ENCODE measurements at places on chromosomes 13 and 19.

GRCh38 chr19:35693835-35694599, 10.3 kb upstream of the ZBTB32 start:
- peak; percentile 87 for DNase-seq

DNA sequence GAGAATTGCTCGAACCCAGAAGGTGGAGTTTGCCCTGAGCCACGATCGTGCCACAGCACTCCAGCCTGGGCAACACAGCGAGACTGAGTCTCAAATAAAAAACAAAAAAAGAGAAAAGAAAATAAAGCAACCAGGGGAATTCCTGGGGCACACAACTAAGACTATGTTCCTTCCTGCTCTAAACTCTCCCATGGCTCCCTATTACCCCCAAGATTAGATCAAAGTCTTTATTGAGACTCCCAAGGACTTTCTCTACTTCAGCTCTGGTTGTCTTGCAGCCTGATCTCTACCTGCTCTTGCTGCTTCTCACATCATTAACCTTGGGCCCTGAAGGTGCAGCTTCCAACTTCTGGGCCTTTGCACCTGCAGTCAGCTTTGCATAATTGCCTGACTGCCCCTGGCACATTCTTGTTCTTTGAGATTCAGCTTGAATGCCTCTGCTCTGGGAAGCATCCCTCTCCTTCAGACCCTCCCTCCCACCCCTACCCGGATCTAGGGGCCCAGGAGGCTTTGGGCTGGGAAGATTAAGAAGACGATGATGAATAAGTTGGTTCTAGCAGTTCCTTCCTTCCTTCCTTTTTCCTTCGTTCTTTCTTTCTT, 16.8 kb upstream of the CERS4 start:
- DNase-seq = no peak

DNA sequence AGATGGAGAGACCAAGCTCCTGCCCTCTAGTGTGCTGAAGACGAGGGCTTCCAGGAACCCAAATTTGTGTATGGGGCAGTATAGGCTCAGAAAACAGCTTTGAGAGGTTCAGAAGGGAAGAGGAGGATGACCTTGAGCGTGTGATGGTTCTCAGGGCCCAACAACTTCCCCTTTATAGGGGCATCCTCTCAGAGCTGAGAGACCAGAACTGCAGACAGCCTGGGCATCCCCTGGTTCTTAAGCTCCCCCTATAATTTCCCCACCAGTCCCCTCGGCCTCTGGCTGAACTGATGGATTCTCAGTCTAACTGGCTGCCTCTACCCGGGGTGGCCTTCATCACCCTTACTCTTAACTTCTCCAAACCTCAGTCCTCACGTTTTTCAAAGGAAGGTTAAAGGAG, 167.5 kb downstream of the URI1 start:
- no peak for DNase-seq

DNA sequence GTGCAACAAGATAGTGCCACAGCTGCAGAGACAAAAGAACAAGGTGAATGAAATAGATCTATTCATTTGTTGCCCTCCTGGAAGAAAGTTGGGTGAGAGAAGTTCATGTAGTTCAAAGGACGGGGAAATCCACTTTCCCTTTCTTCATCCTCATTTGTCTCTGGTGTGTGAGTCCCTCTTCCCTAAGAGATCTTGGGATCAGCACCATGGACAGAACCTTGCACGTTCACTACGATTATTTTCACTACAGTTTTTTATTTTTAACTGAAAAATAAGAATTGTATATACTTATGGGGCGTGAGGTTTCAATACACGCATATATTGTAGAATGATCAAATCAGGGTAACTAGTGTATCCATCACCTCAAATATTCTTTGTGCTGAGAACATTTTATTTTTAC, 29.2 kb downstream of the NLRP5 start:
- no peak for DNase-seq

- no peak for DNase-seq
Measured at GRCh38 chr13:20686863-20687579, 16.5 kb upstream of the IL17D start.

DNA sequence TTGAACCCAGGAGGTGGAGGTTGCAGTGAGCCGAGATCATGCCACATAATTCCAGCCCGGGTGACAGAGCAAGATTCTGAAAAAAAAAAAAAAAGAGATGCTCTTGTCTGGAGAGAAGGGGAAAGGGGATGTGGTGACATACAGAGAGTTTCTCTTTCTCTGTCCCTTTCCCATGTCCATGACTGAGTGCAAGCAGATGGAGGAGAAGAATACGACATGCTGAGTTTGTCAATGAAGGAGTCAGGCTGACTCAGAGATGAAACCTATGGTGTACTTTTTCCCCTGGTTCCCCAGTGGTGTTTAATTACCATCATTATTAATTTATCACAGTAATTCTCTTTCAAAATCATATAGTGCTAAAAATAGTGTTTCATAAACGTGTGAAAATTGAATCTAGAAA, 448.8 kb downstream of the FOXO1 start:
- DNase-seq = no peak

DNA sequence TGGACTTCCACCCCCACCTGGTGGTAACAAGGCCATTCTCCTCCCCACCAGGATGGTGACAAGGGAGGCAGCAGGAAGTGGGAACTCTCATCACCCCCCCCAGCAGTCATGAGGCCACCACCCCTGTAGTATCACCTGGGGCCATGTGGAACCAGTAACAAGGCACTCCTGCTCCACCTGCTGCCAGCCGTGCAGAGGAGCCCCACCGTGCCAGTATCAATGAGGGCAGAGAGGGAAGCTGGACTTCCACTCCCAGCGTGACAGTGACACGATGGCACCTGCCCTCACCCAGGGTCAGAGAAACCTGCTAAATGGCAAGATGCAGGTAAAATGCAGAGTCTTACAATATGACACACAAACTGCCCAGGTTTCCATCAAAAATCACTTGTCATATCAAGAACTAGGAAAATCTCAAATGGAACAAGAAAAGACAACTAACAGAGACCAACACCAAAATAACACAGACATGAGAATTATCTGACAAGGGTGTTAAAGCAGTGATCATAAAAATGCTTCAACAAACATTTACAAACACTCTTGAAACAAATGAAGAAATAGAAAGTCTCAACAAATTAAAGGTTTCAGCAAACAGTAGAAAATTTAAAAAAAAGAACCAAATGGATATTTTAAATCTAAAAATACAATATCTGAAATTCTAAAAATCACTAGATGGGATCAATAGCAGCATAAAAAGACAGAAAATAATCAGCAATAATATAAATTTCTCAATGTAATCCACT, 9.1 kb upstream of the SPACA7 start:
- no peak for DNase-seq

GRCh38 chr13:41520016-41520659, 62.8 kb downstream of the RGCC start:
- no peak for DNase-seq

- DNase-seq = no peak
Measured at GRCh38 chr13:52025475-52026245, 1.2 kb downstream of the UTP14C start.

- DNase-seq = no peak
Measured at GRCh38 chr13:86653009-86653408, 853.8 kb upstream of the SLITRK6 start.

DNA sequence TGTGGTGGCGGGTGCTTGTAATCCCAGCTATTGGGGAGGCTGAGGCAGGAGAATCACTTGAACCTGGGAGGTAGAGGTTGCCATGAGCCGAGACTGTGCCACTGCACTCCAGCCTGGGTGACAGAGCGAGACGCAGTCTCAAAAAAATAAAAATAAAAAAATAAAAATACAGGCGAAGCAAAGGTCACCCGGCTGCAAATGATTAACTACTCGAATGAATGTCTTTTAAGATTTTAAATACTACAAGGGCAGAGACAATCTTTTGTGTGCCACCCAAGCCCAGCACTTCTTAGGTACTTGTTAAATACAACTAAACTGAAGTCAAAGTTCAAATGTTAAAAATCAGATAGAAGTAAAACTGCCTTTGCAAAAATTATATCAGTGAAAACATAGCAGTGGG, 6.7 kb downstream of the LNX2 start:
- no peak for DNase-seq

GRCh38 chr19:46862974-46863632, 2.3 kb downstream of the ARHGAP35 start:
- no peak for DNase-seq

DNA sequence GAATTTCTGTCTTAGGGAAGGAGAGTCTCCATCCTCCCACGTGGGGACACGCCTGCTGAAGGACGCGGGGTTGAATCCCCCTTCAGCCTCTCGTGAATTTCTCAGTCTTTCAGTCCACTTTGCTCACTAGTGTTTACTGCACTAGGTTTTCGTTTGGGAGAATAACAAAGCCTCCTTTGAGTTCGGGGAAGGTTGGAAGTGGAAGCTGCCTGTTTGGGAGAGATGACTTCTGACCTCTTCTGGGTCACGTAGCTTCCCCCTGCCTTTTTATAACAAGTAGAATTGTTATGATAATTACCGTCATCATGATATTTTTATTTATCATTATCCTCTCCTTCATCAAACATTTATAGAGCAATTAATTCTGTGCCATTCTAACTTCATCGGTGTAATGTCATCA, 60.7 kb downstream of the ATP11A start:
- DNase-seq = no peak

GRCh38 chr13:113630804-113631203, 27.2 kb downstream of the ATP4B start:
- DNase-seq = no peak

- no peak for DNase-seq
Measured at GRCh38 chr13:108274718-108275117, 5.2 kb downstream of the TNFSF13B start.

GRCh38 chr19:49150944-49151243, 4.3 kb downstream of the HRC start:
- no peak for DNase-seq

- DNase-seq = no peak
Measured at GRCh38 chr13:101709952-101710351, 257.5 kb downstream of the ITGBL1 start.

DNA sequence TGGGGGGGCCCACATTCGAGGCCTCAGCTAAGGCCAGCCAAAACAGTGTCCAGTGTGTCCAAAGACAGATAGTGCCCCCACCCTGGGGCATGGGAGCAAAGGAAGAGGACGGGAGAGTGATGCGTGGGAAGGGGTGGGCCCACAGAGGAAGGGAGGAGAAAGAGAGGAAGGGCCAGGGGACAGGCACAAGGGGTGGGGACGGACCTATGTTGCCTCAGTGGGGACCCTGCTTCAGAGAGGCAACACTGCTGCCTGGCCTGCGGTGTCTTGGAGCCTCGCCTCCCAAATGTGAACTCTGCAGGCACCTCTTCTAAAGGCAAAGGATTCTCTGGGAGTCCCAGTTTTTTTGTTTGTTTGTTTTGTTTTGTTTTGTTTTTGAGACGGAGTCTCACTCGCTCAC, 230.2 kb upstream of the MAB21L1 start:
- no peak for DNase-seq

GRCh38 chr19:13790354-13790753, 4.9 kb upstream of the ZSWIM4 start:
- DNase-seq = no peak

- DNase-seq = peak; percentile 34
Measured at GRCh38 chr19:47729799-47730520, 15.4 kb upstream of the NOP53 start.

DNA sequence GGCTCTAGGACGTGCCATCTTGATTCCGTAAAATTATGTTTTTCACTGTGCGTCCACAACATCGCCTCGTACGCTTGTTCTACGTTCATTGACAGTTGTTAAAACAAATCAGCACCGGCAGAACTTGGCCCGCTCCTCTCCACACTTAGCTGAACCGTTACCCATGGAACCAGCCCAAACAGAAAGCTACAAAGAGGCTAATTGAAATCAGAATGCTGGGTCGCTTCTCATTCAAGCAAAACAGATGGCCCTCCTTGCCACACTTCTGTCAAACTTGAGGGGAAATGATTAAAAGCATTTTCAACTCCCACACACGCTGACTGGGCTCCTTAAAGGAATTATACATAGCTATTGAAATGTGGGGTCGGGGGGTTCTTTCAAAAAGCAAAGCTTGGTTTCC, 71.6 kb downstream of the TM9SF2 start:
- no peak for DNase-seq

DNA sequence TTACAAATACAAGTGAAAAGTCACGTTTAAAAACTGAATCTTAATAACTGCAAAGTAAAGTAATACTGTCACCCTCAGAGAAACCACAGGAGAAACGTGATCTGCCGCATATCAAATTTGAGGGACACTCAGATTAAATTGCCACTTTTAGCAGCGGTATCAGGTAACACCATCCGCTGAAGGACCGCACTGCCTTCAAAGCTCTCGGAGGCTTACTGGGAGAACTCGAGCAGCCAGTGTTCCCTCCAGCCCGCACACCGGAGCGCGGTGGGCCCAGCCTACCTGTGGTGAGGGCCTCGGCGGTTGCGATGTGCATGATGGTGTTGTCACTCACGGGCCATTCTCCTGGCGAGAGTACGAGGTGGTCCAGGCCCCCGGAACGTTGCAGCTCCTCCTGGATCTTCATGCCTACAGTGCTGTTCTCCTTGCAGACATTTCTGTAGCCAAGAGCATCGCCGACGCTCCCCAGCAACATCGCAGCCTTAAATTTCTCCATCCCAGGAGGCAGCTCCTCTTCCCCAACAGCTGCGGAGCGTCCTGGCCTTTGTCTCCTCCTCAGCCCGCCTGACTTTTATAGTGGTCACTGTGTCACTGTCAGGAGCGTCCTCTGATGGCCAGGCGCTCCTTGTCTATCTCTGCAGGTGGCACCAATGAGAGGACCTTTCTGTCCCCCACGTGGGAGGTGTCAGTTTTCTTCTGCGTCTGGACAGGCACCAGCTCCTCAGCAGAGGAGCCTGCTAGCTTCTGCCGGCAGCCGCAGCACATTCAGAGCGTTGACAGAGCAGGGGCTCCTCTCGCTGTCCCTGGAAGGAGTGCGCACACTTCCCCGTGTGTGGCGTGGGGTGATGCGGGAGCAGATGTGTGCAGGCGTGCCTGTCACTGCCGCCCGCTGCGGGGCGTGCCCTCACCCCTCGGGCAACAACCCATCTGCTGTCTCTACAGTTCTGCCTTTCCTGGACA, at the start of gene ADPRHL1:
Gene ADPRHL1 (minus strand): TSS at position 547 of the 960 bp plus-strand sequence. CDS start 51 bp downstream, at position 496.
- DNase-seq = no peak

DNA sequence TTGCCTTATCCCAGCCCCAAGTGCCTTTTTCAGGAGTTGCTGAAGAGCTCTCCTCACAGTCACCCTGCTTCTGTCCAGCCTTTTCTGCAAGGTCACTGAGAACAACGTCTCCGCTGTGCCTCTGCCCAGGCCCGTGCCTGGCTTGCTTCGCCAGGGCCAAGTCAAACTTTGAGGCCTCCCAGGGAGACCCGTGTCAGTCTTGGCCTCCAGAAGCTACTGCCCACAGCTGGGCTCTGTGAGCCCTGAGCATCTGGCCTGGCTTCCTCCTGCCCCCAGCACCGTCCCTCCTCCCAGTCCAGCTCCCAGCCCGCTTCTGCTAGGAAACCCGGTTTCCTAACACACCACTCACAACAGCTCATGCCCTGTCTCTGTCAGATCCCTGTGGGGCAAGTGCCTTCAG, 165.9 kb downstream of the TEX29 start:
- DNase-seq = no peak

DNA sequence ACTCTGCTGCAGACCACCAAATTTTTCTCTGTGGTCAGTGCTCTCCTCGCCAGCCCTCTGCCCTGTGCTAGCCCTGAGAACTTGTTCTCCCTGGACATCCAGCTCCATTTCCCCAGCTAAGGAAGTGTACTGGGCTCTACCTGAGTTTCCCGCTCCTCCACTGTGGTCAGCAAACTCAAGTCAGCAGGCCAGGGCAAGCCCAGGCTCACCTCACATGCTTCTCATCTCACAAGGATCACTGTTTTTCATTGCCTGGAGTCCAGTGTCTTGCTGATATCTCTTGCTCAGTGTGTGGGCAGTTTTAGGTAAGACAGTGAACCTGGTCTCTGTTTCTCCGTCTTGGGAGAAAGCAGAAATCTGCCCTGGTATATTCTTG, 201.4 kb downstream of the FOXO1 start:
- no peak for DNase-seq
